ENCODE measurements at places on chromosomes 3 and 15.

DNA sequence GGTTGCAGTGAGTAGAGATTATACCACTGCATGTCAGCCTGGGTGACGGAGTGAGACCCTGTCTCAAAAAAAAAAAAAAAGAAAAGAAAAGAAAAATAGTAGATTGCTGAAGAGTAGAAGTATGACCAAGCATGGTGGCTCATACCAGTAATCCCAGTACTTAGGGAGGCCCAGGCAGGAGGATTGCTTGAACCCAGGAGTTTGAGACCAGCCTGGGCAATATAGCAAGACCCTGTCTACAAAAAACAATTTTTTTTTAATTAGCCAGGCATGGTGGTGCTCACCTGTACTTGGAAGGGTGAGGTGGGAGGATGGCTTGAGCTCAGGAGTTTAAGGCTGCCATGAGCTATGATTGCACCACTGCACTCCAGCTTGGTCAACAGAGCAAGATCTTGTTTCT is 2.5 kb downstream of the NKTR start:
- H3K4me3 ChIP-seq: no peak overlapping the region
- H3K27ac ChIP-seq: no peak overlapping the region
- peaks cover 24% of the 10 kb centered on the region for H3K4me1 ChIP-seq

GRCh38 chr3:95911767-95912166 is 902.6 kb upstream of the EPHA6 start:
- H3K4me1 ChIP-seq: no peaks in the 10 kb centered on the region
- no peaks in the 10 kb centered on the region for H3K27me3 ChIP-seq
- H3K4me3 ChIP-seq: no peak overlapping the region
- ATAC-seq: no peak
- no peak overlapping the region for H3K27ac ChIP-seq
- no peaks in the 10 kb centered on the region for H3K36me3 ChIP-seq

- H3K4me3 ChIP-seq: no peak overlapping the region
- H3K4me1 ChIP-seq: no peaks in the 10 kb centered on the region
- ATAC-seq: no peak
- no peak overlapping the region for H3K27ac ChIP-seq
Observed at GRCh38 chr15:88302373-88302772, 45.8 kb upstream of the NTRK3 start.

DNA sequence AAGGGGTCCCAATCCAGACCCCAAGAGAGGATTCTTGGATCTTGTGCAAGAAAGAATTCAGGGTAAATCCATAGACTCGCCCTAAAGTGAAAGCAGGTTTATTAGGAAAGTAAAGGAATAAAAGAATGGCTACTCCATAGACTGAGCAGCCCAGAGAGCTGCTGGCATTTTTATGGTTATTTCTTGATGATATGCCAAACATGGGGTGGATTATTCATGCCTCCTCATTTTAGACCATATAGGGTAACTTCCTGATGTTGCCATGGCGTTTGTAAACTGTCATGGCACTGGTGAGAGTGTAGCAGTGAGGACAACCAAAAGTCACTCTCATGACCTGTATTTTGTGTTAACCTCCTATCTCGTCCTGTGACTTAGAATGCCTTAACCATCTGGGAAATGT is 142.2 kb downstream of the DOCK3 start:
- no peaks in the 10 kb centered on the region for H3K27me3 ChIP-seq
- H3K4me3 ChIP-seq: no peak overlapping the region
- no peak for ATAC-seq
- H3K36me3 ChIP-seq: no peaks in the 10 kb centered on the region
- no peaks in the 10 kb centered on the region for H3K4me1 ChIP-seq

DNA sequence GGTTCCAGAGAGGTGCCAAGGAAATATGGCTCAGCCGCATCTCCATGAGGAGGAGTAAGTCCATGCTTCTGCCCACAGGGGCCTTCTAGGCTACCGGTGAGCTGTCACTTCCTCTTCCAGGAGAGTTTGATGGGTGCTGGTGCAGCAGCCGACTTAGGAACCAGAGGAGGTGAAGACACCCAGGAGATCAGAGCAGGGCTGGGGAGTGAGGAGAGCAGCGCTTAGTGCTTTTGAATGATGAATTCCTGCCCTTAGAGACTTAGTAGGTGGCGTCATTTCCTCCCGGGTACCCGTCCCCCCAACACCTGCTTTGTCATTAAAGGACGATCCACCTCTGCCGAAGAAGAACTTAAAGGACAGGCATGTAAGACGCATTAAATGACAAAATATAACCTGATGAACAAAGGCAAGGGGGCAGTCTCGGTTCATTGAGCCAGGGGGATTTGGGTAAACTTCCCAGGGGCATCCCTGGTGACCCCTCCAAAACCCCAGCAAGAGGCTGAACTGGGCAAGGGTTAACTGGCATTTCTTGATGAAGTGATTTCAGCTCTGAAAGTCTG is 67.6 kb downstream of the HES1 start:
- no peaks in the 10 kb centered on the region for H3K36me3 ChIP-seq
- H3K4me3 ChIP-seq: peak overlapping the region; percentile 69
- H3K27ac ChIP-seq: peak overlapping the region; percentile 20
- peaks cover 38% of the 10 kb centered on the region for H3K27me3 ChIP-seq

DNA sequence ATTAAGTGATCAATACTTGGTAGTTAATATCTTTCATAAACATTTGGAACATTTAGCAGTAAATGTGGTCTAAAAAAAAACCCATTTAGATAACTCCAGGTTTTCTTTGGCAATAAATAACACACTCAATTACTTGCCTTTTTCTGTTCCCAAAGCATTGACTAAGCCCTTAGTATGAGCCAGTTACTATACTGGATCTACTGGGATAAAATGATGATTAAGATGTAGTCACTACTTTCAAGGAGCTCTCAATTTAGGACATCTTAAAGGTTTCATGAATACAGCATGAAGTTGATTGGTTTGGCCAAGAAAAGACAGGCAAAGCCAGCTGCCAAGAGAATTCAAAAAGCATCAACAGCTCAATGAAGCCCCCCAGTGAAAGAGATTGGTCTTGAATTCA is 250.9 kb downstream of the EPHA3 start:
- no peak overlapping the region for H3K27ac ChIP-seq
- no peaks in the 10 kb centered on the region for H3K4me1 ChIP-seq
- no peaks in the 10 kb centered on the region for H3K27me3 ChIP-seq
- H3K4me3 ChIP-seq: no peak overlapping the region

DNA sequence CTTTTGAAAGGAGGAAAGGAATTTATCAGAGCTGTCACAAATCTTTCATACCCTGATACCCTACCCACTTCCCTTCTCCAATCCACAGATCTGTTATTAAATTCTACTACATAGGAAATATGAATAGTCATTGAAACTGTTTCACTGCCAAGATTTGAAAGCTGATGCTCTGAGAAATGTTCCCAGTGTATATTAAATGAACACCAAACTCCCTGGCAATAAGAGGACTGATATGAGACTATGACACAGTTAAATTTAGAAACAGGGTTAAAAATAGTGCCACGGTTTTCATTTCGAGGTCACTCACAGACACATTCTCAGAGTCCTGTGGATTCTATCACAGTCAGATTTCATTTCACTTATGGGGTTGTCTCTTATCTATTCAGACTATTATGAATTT is 27.2 kb upstream of the GBE1 start:
- ATAC-seq: no peak
- no peaks in the 10 kb centered on the region for H3K36me3 ChIP-seq
- no peaks in the 10 kb centered on the region for H3K27me3 ChIP-seq
- H3K4me3 ChIP-seq: no peak overlapping the region

- H3K4me1 ChIP-seq: peaks cover 17% of the 10 kb centered on the region
- H3K27ac ChIP-seq: no peak overlapping the region
- no peaks in the 10 kb centered on the region for H3K36me3 ChIP-seq
Observed at GRCh38 chr15:84955089-84955848, 26.4 kb upstream of the PDE8A start.

DNA sequence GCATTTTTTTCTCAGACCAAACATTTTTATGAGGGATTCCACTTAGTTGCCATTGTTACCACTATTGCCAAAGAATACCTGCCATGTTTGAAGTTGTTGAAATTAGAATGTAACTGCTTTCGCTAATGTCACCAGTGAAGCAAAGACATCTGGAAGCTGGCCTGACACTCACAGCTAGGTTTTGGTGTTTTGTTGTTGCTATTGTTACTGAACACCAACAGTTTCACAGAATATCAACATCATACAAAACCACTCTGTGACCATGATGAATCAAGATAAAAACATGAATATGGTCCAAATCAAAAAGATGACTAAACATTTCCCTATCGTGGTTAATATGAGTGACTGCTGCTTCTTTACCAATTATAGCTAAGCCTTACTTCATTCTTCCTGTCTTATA is 6.9 kb upstream of the CFAP20DC start:
- H3K27me3 ChIP-seq: peaks cover 6% of the 10 kb centered on the region
- ATAC-seq: no peak
- no peak overlapping the region for H3K4me3 ChIP-seq
- H3K36me3 ChIP-seq: no peaks in the 10 kb centered on the region

- ATAC-seq: no peak
- H3K4me1 ChIP-seq: no peaks in the 10 kb centered on the region
- no peak overlapping the region for H3K4me3 ChIP-seq
- no peak overlapping the region for H3K27ac ChIP-seq
Observed at GRCh38 chr3:56115698-56116097, 352.6 kb downstream of the ERC2 start.

- H3K4me3 ChIP-seq: no peak overlapping the region
Observed at GRCh38 chr3:160748231-160748630, 7.8 kb upstream of the PPM1L start.

GRCh38 chr3:196360586-196360985 is 22.4 kb upstream of the TM4SF19 start:
- no peaks in the 10 kb centered on the region for H3K27me3 ChIP-seq
- peaks cover 81% of the 10 kb centered on the region for H3K36me3 ChIP-seq
- H3K4me3 ChIP-seq: no peak overlapping the region

- no peak for ATAC-seq
- no peak overlapping the region for H3K4me3 ChIP-seq
- no peaks in the 10 kb centered on the region for H3K4me1 ChIP-seq
- H3K36me3 ChIP-seq: no peaks in the 10 kb centered on the region
- H3K27ac ChIP-seq: no peak overlapping the region
Observed at GRCh38 chr3:62923066-62923465, 47.9 kb upstream of the CADPS start.

GRCh38 chr3:194584320-194584776 is 48.9 kb downstream of the TMEM44 start:
- no peak for ATAC-seq
- H3K27me3 ChIP-seq: no peaks in the 10 kb centered on the region
- peaks cover 17% of the 10 kb centered on the region for H3K36me3 ChIP-seq
- peak overlapping the region; percentile 99 for H3K4me3 ChIP-seq
- H3K4me1 ChIP-seq: peaks cover 17% of the 10 kb centered on the region

GRCh38 chr3:58588030-58588614 is 10.9 kb upstream of the FAM107A start:
- peaks cover 17% of the 10 kb centered on the region for H3K4me1 ChIP-seq
- peaks cover 41% of the 10 kb centered on the region for H3K27me3 ChIP-seq
- no peak overlapping the region for H3K4me3 ChIP-seq
- no peaks in the 10 kb centered on the region for H3K36me3 ChIP-seq

DNA sequence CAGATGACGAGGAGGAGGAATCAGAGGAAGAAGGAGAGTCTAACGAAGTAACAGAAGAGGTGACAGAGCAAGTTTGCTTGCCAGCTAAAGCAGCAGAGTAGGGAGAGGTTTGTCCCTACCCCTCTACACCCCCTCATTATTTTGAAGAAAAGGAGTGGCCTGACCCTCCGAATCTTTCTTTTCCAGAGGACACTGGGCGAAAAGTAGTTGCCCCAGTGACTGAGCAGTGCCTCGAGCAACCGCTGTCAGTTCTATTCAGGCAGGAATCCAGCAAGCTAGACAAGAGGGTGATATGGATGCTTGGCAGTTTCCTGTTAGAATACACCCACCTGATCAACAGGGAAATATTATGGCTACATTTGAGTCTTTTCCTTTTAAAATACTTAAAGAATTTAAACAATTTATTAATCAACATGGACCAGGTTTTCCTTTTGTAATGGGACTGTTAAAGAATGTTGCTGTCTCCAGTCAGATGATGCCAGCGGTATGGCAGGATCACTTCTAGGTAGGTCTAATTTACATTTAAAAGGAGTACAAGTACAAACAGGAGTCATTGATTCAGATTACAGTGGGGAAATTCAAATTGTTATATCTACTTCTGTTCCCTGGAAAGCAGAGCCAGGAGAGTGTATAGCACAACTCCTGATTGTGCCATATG is 31.9 kb upstream of the ACVR2B start:
- H3K4me3 ChIP-seq: no peak overlapping the region
- no peaks in the 10 kb centered on the region for H3K4me1 ChIP-seq
- H3K27me3 ChIP-seq: peaks cover 1% of the 10 kb centered on the region
- no peak overlapping the region for H3K27ac ChIP-seq

- no peak overlapping the region for H3K27ac ChIP-seq
- H3K27me3 ChIP-seq: peaks cover 8% of the 10 kb centered on the region
- ATAC-seq: no peak
- no peaks in the 10 kb centered on the region for H3K4me1 ChIP-seq
- no peak overlapping the region for H3K4me3 ChIP-seq
Observed at GRCh38 chr3:113194823-113195401, 16.4 kb upstream of the BOC start.

- ATAC-seq: no peak
- H3K27ac ChIP-seq: no peak overlapping the region
- no peak overlapping the region for H3K4me3 ChIP-seq
- H3K27me3 ChIP-seq: peaks cover 14% of the 10 kb centered on the region
- no peaks in the 10 kb centered on the region for H3K36me3 ChIP-seq
- no peaks in the 10 kb centered on the region for H3K4me1 ChIP-seq
Observed at GRCh38 chr15:57927091-57927631, 138.3 kb downstream of the ALDH1A2 start.

GRCh38 chr3:101824702-101825101 is 24.6 kb upstream of the NFKBIZ start:
- H3K27me3 ChIP-seq: no peaks in the 10 kb centered on the region
- ATAC-seq: no peak
- H3K4me3 ChIP-seq: no peak overlapping the region
- H3K4me1 ChIP-seq: peaks cover 54% of the 10 kb centered on the region
- H3K36me3 ChIP-seq: peaks cover 51% of the 10 kb centered on the region
